ENCODE measurements at places on chromosomes 1 and 21. TPM values are rescaled to one million over a fixed set of nuclear protein-coding genes. Genes with fewer than 3 reads are reported as not detected.

GRCh38 chr1:32881871-32882850 lies 4.1 kb upstream of the HPCA start:
- H3K27ac ChIP-seq: no peak overlapping the region
- no peak for DNase-seq
- peaks cover 34% of the 10 kb centered on the region for H3K27me3 ChIP-seq
- no peaks in the 10 kb centered on the region for H3K36me3 ChIP-seq

DNA sequence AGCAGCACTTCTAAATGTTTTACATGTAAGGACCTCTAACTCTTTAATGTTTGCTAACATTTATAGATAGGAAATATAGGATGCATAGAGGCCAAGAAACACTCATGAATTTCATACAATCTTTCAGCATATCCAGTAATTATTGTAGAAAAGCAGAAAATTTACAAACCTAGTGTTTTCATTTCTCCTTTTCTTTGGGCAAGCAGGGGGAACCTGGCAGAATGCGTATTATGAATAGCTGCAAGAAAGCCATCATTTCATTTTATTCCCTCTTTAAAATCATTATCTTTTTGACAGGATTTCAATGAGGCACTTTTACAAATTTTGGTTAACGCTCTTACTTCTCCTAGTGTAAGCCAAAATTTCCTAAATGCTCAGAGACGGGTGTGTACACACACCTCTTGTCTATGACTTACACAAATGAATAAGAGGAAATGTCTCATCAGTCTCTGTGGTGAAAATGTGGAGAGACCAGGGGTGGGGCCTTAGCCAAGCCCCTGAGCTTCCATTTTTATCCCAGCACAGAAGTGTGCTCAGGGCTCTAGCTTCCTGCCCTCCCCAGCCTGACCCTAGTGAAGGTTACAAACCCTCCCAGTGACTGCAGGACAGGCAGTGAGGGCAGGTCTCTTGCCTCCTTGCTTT lies 91.6 kb downstream of the LRRC8C start:
- no peak overlapping the region for H3K4me3 ChIP-seq
- no peak overlapping the region for H3K27ac ChIP-seq
- no peaks in the 10 kb centered on the region for H3K36me3 ChIP-seq
- H3K4me1 ChIP-seq: peaks cover 10% of the 10 kb centered on the region
- H3K27me3 ChIP-seq: no peaks in the 10 kb centered on the region

- DNase-seq: no peak
- H3K4me1 ChIP-seq: no peaks in the 10 kb centered on the region
- no peaks in the 10 kb centered on the region for H3K27me3 ChIP-seq
- no peak overlapping the region for H3K27ac ChIP-seq
- H3K36me3 ChIP-seq: no peaks in the 10 kb centered on the region
Observed at GRCh38 chr1:207787776-207788175, 35.9 kb downstream of the CD46 start.

- no peak overlapping the region for H3K4me3 ChIP-seq
- no peak for DNase-seq
- no peak overlapping the region for H3K27ac ChIP-seq
- peaks cover 4% of the 10 kb centered on the region for H3K36me3 ChIP-seq
- no peaks in the 10 kb centered on the region for H3K27me3 ChIP-seq
Observed at GRCh38 chr1:37540036-37540785, 13.9 kb downstream of the SNIP1 start.

The LDLRAD2 gene
- total RNA-seq: 1.2 TPM

- DNase-seq: peak; percentile 64
- peak overlapping the region; percentile 66 for H3K4me3 ChIP-seq
- H3K36me3 ChIP-seq: no peaks in the 10 kb centered on the region
- peaks cover 92% of the 10 kb centered on the region for H3K27me3 ChIP-seq
- H3K4me1 ChIP-seq: no peaks in the 10 kb centered on the region
- H3K27ac ChIP-seq: no peak overlapping the region
Observed at GRCh38 chr1:84997667-84998600, 1.0 kb upstream of the MCOLN2 start.

- no peak for DNase-seq
- H3K4me1 ChIP-seq: peaks cover 11% of the 10 kb centered on the region
- H3K36me3 ChIP-seq: no peaks in the 10 kb centered on the region
- no peak overlapping the region for H3K4me3 ChIP-seq
- H3K27me3 ChIP-seq: no peaks in the 10 kb centered on the region
- H3K27ac ChIP-seq: no peak overlapping the region
Observed at GRCh38 chr1:202167708-202168415, 7.5 kb upstream of the PTPN7 start.

The NKAIN1 gene
- total RNA-seq: 14.5 TPM
